T-helper 2 cell (primary cell): ENCODE measurements at places on chromosomes 5 and 9.

DNA sequence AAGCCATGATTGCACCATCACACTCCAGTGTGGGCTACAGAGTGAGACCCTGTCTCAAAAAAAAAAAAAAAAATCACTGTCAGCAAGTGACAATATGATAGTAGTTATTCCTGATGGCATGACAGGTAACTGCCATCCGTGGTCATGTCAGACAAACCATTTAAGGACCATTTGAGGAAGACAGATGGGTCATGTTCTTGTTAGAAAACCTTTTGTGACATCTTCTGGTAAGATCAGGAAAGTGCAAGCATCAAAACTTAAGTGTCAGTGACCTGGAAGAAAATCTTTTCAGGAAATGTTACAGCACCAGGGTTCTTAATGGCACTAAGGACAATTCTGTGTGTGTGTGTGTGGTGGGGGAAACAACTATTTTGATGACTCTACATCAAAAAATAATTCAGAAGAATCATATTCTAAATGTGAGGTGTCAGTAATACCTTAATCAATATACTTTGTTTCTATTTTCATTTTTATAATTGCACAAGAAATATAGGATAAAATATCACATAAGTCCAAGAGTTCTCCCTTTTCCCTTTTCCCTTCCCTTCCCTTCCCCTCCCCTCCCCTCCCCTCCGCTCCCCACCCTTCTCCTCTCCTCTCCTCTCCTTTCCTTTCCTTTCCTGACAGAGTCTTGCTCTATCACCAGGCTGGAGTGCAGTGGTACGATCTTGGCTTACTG lies 17.8 kb downstream of the SLC38A9 start:
- DNase-seq, result no peak

DNA sequence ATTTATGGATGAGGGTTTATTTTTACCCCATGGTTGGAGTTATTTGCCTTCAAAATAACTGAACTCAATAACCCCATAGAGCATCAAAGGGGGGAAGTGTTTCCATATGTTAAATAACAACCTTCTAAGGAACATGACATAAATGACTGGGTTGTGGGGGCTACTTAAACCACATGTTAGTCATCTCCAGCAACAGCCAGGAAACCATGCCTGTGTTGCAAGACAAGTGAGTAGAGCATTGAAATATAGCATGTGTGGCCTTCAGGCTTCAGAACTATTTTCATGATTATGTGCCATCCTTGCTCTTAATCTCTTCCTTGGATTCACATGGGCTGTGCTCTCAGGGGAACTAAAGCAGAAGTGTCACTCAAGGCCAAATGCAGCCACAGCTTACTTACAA lies 431.2 kb downstream of the AGTPBP1 start:
- DNase-seq, result peak; percentile 61

GRCh38 chr5:173891308-173892116 lies 3.4 kb downstream of the CPEB4 start:
- DNase-seq, result no peak

- no peak for DNase-seq
Measured at GRCh38 chr9:18629136-18629535, 155.2 kb downstream of the ADAMTSL1 start.

DNA sequence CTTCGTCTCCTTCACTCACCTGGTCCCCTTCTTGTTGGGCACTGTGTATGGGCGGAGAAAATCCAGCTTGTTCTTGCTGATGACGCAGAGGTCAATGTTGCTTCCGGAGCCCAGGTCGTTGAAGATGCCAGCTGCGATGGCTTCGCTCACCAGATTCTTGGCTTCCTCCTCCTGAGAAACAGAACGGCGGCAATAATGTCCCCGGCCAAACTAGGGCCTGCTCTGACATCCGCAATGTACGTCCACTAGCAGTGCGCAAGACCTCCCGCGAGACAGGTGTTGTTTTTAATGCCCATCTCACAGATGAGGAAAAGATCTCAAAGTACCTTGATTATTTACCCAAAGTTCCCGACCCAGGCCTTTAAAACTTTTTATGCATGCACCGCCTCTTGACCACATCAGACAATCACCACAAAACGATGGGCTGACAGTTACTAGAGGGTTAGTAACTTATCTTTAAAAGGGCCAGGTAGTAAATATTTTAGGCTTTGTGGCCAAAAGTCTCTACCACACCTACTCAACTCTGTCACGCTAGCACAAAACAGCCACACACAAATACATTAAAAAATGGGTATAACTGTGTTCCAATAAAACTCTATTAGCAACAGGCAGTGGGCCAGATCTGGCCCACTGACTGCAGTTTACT lies 58.4 kb downstream of the PSMB7 start:
- no peak for DNase-seq

GRCh38 chr5:10262995-10263394 lies 12.9 kb downstream of the CCT5 start:
- no peak for DNase-seq

- DNase-seq, result no peak
Measured at GRCh38 chr9:31519826-31520225, 864.6 kb upstream of the ACO1 start.

DNA sequence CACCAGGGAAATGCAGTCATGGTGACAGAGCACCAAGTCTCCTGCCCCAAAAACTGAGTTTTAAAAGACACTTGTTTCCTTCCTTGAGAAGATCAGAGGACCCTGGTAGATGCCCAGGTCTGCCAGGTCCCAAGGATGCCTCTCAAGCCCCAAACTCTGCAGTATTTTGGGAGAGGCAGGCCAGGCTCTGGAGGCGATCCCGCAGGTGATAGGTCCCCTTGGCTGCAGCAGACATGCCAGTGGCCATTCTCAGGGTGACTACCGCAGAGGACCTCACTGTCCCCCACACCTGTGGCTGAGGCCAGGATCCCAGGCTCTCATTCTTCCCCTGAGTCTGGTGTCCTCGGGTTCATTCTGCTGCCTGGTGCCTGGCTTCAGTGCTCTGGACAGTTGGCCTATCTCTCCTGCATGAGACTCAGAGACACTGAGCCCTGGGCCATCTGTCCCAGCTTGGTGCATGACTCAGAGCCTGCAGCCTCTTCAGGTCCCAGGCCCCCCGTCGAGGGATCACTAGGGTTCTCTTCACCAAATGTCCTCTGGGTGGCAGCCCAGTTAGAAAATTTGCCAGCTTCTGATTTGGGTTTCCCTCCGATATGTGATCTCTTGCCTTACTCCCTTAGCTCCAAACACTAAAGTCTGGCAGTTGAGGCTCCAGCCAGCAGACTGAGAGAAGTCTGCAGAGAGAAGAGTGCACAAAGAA lies 59.7 kb upstream of the GARNL3 start:
- DNase-seq, result no peak

GRCh38 chr5:24703934-24704333 lies 59.2 kb upstream of the CDH10 start:
- no peak for DNase-seq
